ENCODE measurements at places on chromosomes 3 and 15.

GRCh38 chr3:31531452-31531991 lies 1.2 kb upstream of the STT3B start:
- DNase-seq = no peak

- no peak for DNase-seq
Measured at GRCh38 chr3:186990878-186991308, 60.6 kb downstream of the ST6GAL1 start.

- no peak for DNase-seq
Measured at GRCh38 chr3:71421820-71422566, 161.5 kb downstream of the FOXP1 start.

GRCh38 chr3:177694316-177694715 lies 497.0 kb upstream of the TBL1XR1 start:
- no peak for DNase-seq

- no peak for DNase-seq
Measured at GRCh38 chr3:16328124-16328523, 63.1 kb downstream of the OXNAD1 start.

DNA sequence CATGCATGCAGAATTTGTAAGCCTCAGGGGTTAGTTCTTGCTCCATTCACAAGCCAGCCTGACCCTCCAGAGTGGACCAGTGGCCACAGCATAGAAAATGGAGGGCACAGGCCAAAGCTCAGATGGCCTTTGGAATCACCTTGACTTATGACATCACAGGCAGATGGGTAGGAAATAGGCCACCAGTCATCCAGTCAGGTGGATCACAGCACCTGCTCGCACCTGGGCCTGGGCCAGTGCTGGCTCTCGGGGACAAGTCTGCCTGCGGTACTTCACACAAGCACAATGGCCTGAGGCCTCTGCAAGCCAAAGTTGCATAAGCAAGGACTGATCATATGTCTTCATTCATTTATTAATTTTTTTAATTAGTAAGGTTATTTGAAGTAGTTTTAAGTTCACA lies 39.3 kb downstream of the PPCDC start:
- no peak for DNase-seq

GRCh38 chr15:95857124-95857757 lies 473.3 kb upstream of the NR2F2 start:
- DNase-seq = no peak

DNA sequence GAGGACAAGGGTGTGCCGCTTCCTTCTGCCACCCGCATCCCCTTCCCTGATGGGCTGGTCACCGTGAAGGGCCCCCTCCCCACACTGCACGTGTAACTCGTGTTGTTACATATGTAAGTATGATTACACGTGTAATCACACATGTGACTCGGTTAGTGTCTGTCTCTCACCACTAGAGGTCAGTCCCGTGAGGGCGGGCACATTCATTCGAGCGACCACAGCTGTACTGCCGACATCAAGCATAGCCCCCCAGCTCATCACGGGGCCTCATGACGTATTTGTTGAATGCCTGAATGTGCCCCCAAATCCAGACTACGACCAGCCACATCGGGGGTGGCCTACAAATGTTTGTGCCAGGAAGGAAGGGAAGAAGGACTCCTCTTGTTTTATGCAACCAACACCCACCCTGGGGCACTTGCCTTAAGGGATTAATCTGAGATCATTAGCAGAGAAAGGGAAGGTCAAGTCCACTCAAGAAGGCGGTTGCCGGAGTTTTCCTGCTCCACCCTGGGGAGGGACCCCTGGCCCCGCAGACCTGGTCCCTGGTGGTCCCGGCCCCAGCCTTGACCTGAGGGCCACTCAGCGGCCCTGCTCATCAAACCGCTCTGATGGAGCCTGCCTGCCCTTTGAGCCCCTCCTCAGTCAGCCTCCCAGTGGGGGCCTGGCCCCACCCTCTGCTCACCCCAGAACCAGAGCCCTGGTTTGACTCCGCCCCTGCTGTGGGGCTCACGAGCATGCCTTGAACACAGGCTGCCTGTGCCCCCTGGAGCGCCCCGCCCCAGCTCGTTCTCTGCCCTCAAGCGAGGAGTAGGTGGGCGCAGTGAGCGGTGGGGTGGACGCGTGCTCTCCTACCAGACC lies 52.8 kb downstream of the RGMA start:
- no peak for DNase-seq

- DNase-seq = no peak
Measured at GRCh38 chr15:33194237-33194636, 277 bp downstream of the FMN1 start.

- DNase-seq = no peak
Measured at GRCh38 chr3:2244137-2244536, 145.5 kb downstream of the CNTN4 start.

DNA sequence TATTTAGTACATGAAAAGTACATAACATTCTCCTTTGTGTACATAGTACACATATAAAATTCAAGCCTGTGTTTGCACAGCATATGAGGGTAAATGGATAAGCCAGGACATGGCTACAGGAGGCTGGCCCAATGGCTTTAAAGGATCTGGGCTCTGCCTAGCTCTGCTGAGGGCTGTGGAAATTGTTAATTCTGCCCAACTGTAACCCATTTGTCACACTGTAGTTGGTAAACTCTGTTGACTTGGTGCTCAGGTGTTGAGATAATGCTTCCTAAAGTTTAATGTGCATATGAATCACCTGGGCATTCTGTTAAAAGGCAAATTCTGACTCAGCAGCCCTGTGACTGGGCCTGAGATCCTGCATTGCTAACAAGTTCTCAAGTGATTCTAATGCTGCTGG lies 196.5 kb upstream of the ZPLD1 start:
- no peak for DNase-seq

- peak; percentile 22 for DNase-seq
Measured at GRCh38 chr3:189947948-189948723, 172.6 kb downstream of the P3H2 start.

DNA sequence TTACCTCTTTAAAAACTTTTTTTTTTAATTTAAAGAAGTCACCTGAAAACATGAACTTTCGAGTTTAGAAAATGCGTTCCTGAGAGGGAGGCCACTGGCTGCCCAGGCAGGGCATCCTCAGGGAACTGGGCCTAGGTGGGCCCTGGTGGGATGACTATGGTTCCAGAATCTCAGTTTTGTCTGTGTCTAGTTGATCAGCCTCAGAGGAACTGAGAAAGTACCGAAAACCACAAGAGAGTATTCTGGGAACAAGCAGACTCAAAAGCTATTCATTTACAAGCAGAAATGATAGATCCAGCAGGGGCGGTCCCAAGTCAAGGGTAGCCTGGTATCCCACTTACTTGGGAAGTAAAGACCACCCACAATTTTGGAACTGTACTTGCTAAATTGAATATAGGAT lies 10.5 kb downstream of the WWTR1 start:
- no peak for DNase-seq
